Upper lobe of right lung (tissue), 1 donor: ENCODE measurements at places on chromosomes 12 and 14. TPM values are rescaled to one million over a fixed set of nuclear protein-coding genes. Genes with fewer than 3 reads are reported as not detected.

DNA sequence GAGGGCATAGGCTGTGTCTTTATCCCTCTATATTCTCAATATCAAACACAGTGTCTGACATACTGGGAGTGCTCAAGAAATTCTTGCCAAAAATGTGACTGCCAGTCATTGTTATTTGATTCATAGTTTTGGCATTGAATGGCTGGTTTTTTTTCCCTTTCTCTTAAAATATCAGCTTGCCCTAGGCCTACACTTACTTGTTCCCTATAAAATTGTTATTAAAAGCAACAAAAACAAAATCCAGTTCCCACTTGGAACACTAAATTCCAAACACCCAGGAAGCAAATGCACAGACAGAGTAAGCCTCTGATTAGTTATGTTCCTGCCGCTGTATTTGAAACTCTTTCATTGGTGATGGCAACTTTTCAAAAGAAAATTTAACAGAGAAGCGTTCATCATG lies 110.7 kb downstream of the WIF1 start:
- no peak for DNase-seq

GRCh38 chr14:20180486-20180885 lies 10.2 kb upstream of the OR11G2 start:
- DNase-seq: no peak

- no peak for DNase-seq
These were observed 57.2 kb downstream of the EPS8 start for GRCh38 chr12:15731940-15732339.

GRCh38 chr12:109948368-109948767 lies 47.8 kb downstream of the GIT2 start:
- DNase-seq: no peak

DNA sequence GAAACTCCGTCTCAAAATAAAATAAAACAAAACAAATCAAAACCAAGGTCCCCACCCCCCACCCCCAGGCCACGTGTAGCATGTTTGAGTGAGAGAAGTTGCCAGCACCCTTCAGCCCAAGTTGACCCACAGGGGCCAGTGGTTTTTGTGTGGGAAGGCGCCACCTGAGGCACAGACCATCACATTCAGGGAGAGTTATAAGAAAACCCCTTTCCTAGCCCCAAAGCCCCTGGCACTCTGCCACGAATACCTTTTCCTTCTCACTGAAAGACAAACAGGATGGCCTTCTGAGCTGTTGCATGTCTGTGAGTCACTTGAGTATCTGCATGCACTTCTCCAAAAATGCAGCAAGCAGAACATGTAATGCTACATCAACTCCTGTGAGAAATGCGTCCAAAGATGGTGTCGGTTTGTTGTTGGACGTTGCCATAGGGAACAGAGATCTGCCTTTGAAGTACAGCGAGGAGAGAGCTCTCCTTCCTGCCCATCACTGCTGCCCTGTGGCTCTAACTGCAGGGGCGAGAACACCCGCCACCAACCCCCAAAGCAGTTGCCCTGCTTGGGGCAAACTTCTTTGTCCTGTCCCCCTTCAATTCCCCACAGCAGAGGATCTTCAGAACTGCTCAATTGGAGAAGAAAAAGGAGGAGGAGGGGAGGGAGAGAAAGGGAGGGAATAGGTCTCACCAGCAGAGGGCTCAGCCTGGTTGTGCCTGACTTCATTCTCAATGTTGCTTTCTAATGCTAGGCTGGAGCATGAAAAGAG lies 2.7 kb upstream of the TRAF3 start:
- DNase-seq: no peak

- no peak for DNase-seq
These were observed 111.2 kb upstream of the TMCC3 start for GRCh38 chr12:94761559-94761958.

- no peak for DNase-seq
These were observed 11.1 kb downstream of the ARF3 start for GRCh38 chr12:48946205-48946604.

GRCh38 chr14:64604001-64604400 lies 54.2 kb downstream of the PPP1R36 start:
- DNase-seq: no peak

DNA sequence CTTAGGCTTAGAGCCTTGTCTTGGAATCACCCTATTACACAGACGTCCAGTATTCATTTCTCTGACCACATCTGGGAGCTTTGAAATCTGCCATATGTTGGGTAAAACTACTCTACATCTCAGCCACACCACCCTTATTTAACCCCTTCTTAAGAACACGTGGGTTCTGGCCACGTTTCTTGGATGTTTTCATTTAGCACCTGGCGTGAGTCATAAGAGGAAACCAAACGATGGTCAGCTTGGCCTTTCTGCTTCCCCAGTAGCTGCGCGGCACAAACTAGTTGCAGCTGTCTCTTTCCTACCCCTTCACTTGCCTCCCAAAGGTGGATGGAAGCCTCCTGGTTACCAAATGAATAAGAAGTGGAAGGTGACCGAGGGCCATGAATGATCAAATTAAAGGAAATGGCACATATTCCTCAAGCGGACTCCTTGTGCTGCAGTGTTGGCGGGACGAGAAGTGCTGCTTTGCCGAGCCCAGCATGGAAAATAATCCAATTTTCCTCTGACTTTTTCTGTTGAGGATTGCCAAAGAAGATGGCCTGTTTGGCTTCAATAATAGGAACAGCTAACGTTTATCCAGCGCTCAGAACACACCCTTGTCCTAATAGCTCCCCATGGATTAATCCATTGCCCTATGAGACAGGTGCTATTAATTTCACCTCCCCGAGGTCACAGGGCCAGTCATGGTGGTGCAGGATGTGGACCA lies 154.1 kb downstream of the ZNF664 start:
- DNase-seq: no peak

- no peak for DNase-seq
These were observed 8.7 kb downstream of the NT5DC3 start for GRCh38 chr12:103832048-103832997.

DNA sequence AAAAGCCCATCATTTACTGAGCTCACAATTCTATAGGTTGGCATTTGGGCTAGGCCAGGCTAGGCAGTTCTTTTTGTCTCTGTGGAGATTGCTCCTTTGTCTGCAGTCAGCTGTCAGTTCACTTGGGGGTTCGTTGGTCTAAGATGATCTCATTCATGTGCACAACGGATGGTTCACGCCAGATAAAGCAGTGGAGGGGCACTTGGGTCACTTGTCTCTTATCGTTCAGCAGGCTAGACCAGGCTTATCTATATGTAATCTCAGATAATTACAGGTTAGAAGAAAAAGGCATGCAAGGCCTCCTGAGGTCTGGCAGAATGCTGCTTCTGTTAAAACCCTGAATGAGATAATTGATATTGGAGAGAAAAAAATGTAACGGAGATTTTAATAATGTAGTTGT lies 119.0 kb upstream of the ATP2B1 start:
- no peak for DNase-seq

GRCh38 chr14:72754949-72755348 lies 139.0 kb downstream of the DPF3 start:
- no peak for DNase-seq

- no peak for DNase-seq
These were observed 2.6 kb upstream of the WNK1 start for GRCh38 chr12:749751-750270.

DNA sequence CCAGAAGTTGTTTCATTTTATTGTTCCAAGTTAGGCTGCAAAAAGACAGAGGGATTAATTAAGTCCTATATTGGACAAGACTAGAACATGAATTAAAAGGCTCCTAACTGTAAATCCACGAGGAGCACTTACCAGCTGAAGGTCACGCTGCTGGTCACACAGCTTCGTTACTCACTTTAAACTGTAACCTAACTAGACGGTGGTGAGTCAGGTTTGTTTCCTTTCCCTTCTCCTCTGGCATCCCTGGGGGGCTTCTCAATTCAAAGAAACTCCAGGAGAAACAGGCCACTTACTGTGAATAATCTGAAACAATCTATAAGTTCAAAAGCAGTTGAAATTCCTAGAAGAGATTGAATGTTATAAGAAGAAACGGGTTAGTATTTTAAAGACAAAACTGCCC lies 331.4 kb downstream of the BCAT1 start:
- no peak for DNase-seq

- DNase-seq: no peak
These were observed 2.8 kb downstream of the SRSF9 start for GRCh38 chr12:120466560-120467315.

GRCh38 chr14:45787167-45787566 lies 534.2 kb upstream of the MIS18BP1 start:
- DNase-seq: no peak

The LHX5 gene
- not detected for total RNA-seq

The GPR137C gene
- 1.5 TPM for total RNA-seq

The KCNH5 gene
- 0.29 TPM for total RNA-seq

The SUPT16H gene
- 48.8 TPM for total RNA-seq

The MGP gene
- 472 TPM for total RNA-seq
